Motor neuron (in vitro differentiated cells): ENCODE measurements at places on chromosomes 12 and 14.

DNA sequence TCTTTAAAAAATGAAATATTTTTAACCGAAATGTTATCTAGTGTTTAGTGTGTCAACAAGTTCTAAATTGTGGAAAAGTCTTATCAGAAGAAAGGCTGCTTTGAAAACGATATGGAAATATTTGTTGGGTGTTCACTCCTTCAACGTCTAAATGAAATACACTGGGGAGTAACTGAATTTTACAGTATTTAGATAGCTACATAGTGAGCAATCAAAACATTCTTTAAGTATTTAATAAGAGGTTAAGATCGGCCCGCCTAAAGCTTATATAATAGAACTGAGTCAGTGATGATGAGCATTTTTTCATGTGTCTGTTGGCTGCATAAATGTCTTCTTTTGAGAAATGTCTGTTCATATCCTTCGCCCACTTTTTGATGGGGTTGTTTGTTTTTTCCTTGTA is 228.3 kb downstream of the RAD51B start:
- ATAC-seq = no peak

GRCh38 chr14:101791919-101792572 is 30.5 kb downstream of the PPP2R5C start:
- no peak for ATAC-seq

DNA sequence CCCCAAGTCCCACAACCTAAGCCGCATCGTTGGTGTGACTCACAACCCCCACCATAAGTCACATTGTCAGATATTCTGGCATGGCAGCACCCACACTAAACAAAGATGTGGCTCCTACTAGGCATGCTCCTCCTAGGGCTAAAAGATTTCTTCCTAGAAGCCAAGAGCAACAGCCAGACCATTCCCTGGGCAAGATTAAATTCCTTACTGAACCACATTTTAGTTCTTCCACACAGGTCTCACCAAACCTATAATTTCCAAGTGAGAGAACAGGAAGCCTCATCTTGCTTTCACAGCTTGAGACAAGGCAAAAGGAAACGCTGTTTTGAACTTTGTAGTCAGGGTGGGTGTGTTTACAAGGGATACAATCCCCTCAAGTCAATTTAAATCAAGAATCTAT is 632.8 kb downstream of the DIO2 start:
- no peak for ATAC-seq

DNA sequence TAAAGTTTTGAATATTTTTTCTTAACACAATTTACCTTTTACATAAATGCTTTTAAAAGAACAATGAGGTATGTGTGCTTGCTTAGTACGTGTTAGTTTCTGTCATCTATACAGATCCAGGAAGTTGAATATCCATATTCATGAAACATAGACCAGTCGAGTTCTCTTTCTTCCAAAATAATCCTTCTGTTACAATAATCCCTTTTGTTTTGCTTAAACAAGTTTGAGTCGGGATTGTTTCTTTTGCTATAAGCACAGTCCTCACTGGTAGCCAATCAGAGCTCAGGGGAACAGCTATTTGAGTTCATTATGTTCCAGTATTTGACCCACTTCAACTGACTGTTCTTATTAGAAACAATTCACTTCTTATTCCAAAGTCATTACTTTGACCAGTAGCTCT is 214.7 kb upstream of the FLRT2 start:
- no peak for ATAC-seq

GRCh38 chr14:101242442-101243385 is 318.6 kb upstream of the DIO3 start:
- ATAC-seq = no peak

- ATAC-seq = peak; percentile 16
Measured at GRCh38 chr14:95156161-95157047, 925 bp downstream of the DICER1 start.

DNA sequence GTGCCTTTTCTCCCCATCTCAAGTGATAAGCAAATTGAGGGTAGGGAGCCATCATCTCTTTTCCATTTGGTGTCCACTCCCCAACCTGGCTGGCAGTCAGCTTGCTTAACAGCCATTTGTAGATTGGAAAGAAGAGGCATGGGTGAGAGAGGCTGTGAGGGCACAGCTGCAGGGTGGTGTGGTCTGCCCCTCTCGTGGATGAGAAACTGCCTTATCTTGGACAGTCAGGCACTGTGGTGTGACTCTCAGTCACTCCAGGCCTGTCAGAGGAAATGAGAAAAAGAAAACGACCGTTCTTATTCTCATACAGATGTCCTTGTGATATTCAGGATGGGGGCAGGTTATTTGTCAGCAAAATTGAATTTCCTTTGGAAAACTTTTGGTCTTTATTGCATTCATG is 65.1 kb upstream of the SRSF5 start:
- no peak for ATAC-seq
